ENCODE measurements at places on chromosomes 12 and 14.

DNA sequence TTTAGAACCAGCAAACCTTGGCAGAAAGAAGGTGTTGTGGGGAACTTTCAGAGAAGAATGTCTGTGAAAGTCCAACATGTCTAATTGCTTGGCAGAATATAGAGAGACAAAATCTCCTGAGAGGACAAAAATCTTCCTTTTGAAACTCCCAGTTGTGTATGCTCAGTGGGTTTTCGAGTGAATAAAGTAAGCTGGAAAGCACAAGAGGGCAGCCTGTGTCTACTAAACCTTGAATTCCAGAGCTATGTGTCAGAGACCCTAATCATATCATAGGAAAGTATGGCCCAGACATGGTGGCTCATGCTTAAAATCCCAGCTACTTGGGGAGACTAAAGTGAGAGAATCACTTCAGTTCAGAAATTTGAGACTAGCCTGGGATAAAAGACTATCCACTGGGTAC, 661.2 kb downstream of the SLC16A7 start:
- DNase-seq = peak; percentile 80

DNA sequence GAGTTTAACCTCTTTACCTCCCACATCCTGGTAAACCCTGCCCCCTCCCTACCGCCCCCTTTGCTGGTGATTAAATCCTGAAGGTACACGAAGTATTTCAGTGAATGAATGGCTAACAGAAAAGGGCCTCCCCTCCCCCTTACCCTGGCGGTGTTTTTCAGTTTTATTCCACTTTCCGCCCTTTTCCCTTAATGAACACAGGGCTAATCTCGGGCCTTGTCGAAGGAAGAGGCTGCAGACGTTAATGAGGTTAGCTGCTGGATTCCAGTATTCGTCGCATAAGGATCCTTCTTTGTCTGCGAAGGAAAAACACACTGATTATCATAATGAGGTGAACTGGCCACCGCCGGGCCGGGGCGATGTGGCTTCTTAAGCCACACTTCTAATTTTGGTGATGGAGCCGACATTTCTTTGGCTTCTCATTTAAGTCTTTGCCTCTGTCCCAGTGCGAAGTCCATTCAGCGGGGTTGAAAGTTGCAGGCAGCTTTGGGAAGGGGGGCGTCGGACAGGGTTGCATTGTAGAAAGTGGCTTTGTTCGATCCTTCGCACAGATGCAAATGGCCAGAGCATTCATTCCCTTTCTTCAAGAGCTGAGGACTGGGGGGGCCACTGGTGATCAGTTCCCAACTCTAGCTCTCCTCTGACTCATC, 6.5 kb downstream of the MEG3 start:
- no peak for DNase-seq

GRCh38 chr12:101924618-101925017, 47.2 kb downstream of the DRAM1 start:
- no peak for DNase-seq

GRCh38 chr14:94550041-94550440, 11.2 kb upstream of the SERPINA4 start:
- DNase-seq = no peak

- no peak for DNase-seq
These were observed 4.1 kb upstream of the KANSL2 start for GRCh38 chr12:48686037-48686595.

DNA sequence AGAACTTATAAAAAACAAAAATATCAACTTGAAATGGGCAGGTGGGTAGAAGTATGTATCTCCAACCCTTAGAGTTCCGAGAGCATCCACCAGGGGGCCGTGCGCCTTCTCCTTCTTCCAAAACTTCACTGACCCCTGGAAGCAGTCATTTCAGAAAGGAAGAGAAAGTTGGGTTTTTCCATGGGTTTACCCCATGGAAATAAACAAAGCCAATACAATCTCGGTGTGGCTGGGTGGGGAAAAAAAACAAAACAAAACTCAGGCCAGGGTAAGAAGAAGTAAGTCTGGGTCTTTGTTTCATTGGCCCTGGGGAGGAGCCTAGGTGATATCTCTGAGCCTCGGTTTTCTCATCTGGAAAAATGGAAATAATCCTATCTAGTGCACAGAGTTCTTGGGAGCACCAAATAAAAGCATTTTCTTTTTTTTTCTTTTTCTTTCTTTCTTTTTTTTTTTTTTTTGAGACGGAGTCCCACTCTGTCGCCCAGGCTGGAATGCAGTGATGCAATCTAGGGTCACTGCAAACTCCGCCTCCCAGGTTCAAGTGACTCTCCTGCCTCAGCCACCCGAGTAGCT, 33.6 kb upstream of the HNF1A start:
- peak; percentile 23 for DNase-seq

- DNase-seq = no peak
These were observed 189.4 kb upstream of the FOXG1 start for GRCh38 chr14:28577187-28577586.

- DNase-seq = no peak
These were observed 93.5 kb upstream of the MED13L start for GRCh38 chr12:116370886-116371580.

GRCh38 chr12:109529691-109530640, 43.3 kb downstream of the MMAB start:
- no peak for DNase-seq

DNA sequence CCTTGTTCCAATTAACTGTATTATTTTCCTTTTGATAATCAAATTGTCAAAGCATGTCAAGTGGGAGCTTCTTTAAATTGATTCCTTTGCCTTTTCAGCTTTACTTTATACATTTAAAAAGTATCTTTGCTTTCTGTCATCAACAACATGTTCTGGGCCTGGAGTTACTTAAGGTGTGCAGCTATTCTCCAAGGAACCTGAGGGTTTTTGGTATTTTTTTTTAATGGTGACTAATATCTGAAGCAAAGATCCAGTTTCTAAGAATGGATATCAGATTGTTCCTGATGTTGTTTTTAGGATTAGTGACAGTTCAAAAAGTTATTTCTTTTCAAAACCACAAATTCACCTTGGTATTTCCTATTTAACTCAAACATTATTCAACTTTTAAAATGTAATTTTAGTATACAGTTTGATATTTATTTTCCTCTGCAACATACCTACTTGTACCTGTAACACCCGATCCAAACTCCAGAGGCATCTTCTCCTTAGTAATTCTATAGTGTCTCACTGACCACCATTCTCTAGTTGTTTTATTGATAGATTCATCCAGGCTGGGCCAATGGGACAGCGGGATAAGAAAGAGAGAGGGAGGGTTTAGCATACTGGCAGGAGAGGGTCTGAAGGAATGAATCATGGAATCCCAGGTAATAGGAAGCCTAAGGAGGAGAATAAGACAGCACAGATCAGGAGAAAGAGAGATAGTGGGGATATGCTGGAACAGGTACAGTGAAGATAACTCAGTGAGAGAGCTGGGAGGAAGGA, 3.1 kb downstream of the CBLN3 start:
- no peak for DNase-seq

GRCh38 chr12:121579981-121580868, 598 bp downstream of the KDM2B start:
- DNase-seq = peak; percentile 62

- DNase-seq = peak; percentile 39
These were observed 9.4 kb upstream of the CNIH1 start for GRCh38 chr14:54450535-54450934.

GRCh38 chr12:65795453-65795852, 28.8 kb upstream of the HMGA2 start:
- DNase-seq = no peak

DNA sequence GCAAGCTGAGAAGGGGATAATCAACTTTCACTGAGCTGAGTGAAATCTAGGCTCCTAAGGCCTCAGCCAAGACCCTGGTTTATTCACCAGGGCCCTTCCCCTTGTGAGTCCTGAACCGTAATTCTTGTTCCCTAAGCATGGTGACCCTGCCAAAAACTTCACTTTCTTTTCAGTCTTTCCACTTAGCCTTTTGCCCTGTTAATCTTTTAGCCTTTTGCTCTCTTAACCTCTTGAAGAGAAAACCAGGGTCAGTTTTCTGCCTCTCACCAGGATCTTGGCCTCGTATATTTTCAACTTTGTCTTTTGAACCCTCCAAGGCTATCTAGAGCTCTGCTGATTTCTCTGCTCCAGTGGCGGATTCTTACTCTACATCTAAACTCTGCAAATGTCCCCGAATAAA, 191.0 kb downstream of the PELI2 start:
- no peak for DNase-seq

GRCh38 chr14:63245893-63246292, 41.6 kb downstream of the RHOJ start:
- DNase-seq = no peak

- DNase-seq = no peak
These were observed 835.8 kb upstream of the FLRT2 start for GRCh38 chr14:84694161-84694560.

DNA sequence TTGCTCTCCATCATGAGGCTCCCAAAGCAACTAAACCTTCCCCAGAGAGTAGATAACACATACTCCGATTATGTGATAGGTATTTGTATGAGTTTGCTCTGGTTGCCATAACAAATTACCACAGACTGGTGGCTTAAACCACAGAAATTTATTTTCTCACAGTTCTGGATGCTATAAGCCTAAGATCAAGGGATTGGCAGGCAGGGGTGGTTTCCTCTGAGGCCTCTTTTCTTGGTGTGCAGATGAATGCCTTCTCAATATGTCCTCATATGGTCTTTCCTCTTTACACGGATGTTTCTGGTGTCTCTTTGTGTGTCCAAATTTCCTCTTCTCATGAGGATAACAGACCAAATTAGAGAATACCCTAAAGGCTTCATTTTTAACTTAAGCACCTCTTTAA, 285.8 kb upstream of the GRIP1 start:
- DNase-seq = peak; percentile 78

- DNase-seq = no peak
These were observed 95.2 kb downstream of the SSPN start for GRCh38 chr12:26290565-26290964.

DNA sequence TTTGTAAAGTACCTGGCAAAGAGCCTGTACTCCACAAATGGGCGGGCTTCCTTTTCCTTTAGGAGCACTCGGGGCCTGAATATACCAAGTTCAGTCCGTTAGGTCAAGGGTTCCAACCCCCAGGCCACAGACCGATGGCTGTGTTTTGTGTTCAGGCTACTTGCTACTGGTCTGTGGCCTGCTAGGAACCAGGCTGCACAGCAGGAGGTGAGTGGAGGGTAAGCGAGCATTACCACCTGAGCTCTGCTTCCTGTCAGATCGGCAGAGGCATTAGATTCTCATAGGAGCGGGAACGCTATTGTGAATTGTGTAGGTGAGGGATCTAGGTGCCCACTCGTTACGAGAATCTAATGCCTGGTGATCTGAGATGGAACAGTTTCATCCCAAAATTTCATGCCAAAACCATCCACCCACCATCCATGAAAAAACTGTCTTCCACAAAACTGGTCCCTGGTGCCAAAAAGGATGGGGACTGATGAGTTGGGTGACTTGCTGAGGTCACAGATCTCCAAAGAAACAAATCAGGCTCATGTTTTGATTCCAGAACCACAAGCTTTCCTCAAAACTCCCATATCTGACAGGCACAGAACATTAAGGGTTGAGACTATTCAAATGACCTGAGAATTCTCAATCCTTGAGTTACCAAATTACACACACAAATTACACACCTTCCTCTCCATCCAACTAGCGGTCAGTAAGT, 4.2 kb downstream of the CSRP2 start:
- DNase-seq = no peak

GRCh38 chr12:105024928-105025327, 38.8 kb downstream of the NOPCHAP1 start:
- no peak for DNase-seq

DNA sequence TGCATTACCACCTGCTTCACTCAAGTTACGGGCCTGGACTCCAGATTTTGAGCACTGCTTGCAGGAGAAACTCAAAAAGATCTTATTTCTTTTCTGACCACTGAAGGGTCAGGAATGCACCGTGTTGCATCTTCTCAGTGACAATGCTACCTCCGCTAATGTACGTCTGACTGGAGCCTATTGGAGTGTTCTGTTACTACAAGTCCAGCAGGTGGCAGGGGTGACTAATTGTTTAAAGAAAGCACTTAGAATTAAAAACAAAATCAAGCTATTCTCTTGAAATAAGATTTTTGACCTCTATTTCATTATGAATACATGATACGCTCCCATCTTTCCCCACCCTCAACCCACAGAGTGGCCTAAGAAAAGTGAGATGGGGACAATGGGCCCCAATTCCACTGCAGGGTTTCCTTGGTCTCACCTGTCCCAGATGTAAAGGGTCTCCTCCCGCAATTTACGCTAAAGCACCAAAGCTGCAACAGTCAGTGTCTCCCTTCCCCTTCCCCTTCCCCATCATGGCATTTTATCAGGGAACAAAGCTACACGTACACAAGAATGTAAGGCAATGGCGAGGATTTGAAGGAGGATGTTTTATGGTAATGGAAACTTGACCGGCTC, 2.2 kb downstream of the TBPL2 start:
- DNase-seq = peak; percentile 71

DNA sequence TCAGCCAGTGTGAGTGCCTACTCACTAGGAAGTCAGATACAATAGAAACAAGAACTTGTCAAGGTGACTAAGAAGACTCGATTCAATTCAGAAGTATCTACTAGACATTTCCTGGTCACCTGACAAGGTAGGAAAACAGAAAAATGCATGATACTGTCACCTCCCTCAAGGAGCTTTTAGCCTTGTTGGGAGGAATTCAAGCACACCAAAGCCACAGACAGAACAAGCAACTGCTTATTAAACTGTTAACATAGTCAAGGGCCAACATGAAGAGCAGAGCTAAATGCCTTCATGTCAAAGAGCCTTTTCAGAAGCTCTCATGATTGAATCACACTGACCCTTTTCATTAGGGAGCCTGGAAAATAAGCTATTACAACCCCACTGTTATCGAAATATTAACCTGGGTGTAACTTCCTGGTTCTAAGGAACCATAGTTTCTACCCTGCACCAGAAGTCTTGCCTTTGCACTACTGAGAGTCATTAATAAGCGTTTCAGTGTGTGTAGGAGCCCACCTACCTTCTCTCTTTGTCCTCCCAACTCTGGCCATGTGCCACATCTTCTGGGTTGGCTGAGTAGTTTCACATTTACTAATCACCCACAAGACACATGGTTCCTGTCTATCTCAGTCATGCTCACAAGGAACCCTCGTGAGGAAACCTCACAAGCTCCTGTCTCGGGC, 31.0 kb upstream of the LGALS3 start:
- DNase-seq = no peak

DNA sequence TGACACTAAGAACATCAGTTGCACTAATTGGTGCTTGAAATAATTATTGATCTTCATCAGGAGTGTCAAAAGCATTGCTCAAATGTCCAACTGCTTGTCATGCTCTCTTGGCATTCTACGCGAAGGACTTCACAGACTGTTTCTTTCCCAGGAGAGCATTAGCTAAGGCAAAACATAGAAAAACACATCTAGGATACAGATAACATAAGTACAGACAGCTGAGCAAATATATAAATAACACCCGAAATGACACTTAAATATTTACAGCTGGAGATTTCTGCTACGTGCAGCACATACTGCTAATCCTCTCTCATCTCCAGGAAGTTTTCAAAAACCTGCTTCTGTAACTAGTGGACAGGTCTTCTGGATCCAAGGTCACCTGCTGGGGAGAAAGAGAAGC, 120.0 kb upstream of the PRMT8 start:
- DNase-seq = no peak

- DNase-seq = peak; percentile 72
These were observed 33.3 kb downstream of the ATP2A2 start for GRCh38 chr12:110314308-110314707.

GRCh38 chr12:40832668-40833067, 140.4 kb downstream of the CNTN1 start:
- DNase-seq = no peak
